Cerebellar nuclear complex (tissue), 1 donor: ENCODE measurements at places on chromosomes 11 and 22.

DNA sequence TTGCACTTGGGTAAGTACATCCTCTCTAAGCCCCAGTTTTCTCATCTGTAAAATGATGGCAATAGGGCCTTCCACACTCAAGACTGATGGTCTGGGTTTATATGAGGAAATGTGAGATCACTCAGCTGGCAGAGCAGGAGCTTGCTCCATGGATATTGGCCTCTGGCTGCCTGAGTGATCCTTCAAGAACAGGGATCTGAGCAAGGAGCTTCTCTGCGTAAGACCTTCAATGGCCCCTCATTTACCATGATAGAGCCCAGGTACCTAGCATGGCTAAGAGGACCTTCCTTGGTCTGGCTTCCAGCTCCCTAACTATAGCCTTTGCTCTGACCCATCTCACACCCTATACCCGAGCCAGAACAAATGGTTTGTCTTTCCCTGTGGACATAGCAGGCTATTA is 5.5 kb downstream of the ROBO4 start:
- DNase-seq, result no peak

DNA sequence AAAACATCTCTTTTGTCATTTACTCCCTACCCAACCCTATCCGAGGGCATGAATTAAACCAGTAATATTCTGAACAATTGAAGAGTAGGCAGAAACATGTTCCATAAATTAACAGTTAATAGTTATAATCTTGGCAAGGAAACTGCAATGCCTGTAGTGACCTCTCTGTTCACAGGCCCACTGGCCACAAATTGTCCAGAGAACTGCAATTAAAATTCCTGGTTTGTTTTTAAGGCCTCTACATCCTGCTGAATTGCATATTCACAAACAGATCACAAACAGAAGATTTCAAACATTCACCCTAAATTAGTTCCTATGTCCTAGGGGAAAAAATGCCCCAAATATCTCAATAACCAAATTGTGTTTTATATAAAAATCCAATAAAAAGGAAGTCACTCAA is 143.2 kb upstream of the TRPC6 start:
- DNase-seq, result no peak

- no peak for DNase-seq
These were observed 331.8 kb downstream of the AASDHPPT start for GRCh38 chr11:106409222-106409621.

DNA sequence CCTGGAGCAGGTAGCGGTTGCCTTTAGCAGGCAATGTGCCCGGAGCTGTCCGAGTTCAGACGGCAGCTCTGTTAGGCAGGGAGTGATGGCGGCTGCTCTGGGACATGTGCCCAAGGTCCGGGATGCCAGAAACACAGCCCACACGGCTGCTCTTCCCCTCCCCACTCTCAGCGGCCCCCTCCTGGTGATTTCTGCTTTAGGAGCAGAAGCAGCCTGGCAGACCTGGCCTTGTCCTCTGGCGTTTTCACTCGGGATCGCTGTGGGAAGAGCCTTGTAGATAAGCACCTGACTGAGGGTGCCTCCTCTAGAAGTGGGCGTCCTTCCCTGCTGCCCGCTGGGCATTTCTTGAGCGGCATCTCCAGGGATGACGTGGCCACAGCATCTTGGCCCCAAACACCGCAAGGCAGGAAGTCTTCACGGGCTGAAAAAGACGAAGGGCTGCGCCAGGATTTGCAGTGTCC is 392.2 kb downstream of the TBC1D22A start:
- peak; percentile 88 for DNase-seq

- no peak for DNase-seq
These were observed 1.6 kb downstream of the APLP2 start for GRCh38 chr11:130071211-130071712.

- no peak for DNase-seq
These were observed 459.0 kb downstream of the SOX6 start for GRCh38 chr11:15897211-15897960.

- DNase-seq, result no peak
These were observed 21.9 kb downstream of the CARS1 start for GRCh38 chr11:3035333-3035732.

- no peak for DNase-seq
These were observed 1282.1 kb downstream of the TBC1D22A start for GRCh38 chr22:48044487-48045060.

- DNase-seq, result no peak
These were observed 431.9 kb downstream of the MIAT start for GRCh38 chr22:27089264-27089663.

- DNase-seq, result no peak
These were observed 8.6 kb downstream of the GRIA4 start for GRCh38 chr11:105618343-105618955.

GRCh38 chr11:120651836-120652235 is 140.3 kb downstream of the GRIK4 start:
- no peak for DNase-seq

GRCh38 chr11:46309814-46310259 is 32.4 kb downstream of the CREB3L1 start:
- no peak for DNase-seq

GRCh38 chr22:23220485-23221350 is 40.4 kb downstream of the BCR start:
- DNase-seq, result no peak

DNA sequence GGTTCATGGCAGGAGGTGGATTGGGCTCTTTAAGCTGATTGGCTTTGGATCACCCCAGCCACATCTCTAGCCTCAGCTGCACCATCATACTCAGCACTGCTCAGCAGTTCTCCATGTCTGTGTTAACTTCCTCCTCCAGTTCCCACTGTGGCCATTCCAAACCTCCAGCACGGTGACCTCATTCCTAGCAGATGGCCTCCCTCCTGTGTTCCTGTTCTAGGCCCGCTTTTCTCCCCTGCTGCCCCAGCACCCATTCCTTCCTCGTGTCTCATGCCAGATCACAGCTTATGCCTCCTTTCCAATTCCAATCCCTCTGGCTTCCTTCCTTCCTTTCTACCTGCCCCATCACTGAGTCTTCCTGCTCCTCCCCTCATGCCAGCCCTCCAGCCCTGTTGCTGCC is 96.1 kb downstream of the MICAL2 start:
- no peak for DNase-seq

GRCh38 chr11:120709808-120710207 is 198.3 kb downstream of the GRIK4 start:
- no peak for DNase-seq

DNA sequence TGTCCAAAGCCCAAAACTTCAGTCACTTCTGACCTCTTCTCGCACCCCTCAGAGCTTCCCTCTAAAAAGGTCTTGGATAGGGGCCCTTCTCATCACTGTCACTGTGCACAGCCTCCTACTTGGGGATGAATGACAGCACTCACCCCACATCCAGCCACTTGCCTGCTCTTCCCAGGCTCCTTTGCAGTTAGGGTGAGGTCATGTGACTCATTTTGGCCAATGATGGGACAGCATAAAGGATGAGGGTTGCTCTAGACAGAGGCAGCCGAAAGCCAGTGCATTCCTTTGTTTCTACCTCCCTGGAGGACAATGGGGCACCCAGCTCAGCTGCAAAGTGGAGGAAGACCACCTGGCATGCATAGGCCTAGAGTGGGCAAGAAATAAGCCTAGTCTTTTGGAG is 1413.3 kb downstream of the TBC1D22A start:
- DNase-seq, result no peak

DNA sequence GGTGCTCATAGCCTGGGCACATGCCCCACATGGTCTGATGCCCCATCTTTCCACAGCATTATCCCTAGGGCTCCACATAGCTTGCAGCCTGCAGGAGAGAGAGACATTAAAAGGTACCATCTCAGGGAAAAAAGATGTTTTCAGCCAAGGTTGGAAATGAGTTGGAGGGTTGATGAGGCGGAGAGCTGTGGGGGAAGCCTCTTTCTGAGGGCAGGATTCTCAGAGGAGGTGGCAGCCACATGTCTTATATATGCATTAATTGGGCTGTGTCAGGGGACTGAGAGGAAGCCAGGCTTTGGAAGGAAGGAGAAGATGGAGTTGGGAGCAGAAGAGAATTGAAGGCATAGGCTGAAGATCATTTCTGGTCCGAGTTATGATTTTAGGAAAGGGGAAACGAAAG is 57.8 kb downstream of the CEP164 start:
- no peak for DNase-seq

DNA sequence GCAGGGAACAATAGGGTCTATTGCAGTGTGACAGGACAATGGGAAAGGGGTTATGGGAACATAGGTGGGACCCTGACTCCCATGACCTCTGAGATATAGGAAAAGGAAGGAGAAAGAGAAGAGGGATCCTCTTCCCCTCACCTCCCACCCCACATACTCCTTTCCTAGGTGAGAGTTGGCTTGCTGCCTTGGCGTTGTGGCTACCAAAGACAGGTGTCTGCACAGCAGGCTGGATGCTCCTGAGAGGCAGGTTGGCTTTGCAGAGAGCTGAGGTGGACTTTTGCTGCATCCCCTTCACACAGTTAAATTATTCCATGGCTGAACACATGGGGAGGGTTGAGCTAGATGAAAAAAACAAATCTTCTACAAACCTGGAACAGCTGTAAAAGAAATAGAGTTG is 80.7 kb downstream of the SYT9 start:
- peak; percentile 68 for DNase-seq

- DNase-seq, result no peak
These were observed 6.1 kb downstream of the MPEG1 start for GRCh38 chr11:59206635-59207034.

DNA sequence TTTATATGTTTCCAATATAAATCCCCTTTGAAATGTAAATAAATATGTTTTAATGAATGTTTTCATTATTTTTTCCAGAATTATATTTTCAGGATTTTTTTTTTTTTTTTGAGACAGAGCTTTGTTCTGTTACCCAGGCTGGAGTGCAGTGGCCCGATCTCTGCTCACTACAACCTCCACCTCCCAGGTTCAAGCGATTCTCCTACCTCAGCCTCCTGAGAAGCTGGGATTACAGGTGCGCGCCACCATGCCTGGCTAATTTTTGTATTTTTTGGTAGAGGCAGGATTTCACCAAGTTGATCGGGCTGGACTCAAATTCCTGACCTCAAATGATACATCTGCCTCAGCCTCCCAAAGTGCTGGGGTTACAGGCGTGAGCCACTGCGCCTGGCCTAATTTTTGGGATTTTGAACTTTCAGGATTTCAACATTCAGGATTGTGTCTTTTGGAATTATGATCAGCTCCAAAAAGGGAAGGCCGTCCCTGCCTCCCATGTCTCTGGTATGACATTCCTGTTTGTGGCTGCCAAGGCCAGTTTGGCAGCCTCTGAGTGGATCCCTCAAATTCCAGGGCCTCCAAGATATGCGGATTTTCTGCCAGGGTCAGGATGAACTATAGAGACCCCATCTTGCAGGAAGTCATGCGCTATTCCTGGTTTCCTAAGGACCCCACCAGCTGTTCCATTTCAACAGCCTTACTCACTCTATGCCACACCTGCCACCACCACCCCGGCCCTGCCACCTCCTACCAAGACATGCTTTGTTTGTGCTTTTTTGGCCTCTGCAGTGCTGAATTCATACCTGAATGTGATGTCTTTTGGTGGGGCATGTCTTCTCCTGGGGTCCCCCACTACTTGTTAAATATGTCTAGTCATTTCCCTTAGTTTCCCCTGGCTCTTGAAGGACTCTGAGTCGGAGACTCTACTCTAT is 21.9 kb upstream of the TMPRSS4 start:
- DNase-seq, result no peak

- DNase-seq, result no peak
These were observed 5.5 kb downstream of the POU2F3 start for GRCh38 chr11:120245434-120245833.

DNA sequence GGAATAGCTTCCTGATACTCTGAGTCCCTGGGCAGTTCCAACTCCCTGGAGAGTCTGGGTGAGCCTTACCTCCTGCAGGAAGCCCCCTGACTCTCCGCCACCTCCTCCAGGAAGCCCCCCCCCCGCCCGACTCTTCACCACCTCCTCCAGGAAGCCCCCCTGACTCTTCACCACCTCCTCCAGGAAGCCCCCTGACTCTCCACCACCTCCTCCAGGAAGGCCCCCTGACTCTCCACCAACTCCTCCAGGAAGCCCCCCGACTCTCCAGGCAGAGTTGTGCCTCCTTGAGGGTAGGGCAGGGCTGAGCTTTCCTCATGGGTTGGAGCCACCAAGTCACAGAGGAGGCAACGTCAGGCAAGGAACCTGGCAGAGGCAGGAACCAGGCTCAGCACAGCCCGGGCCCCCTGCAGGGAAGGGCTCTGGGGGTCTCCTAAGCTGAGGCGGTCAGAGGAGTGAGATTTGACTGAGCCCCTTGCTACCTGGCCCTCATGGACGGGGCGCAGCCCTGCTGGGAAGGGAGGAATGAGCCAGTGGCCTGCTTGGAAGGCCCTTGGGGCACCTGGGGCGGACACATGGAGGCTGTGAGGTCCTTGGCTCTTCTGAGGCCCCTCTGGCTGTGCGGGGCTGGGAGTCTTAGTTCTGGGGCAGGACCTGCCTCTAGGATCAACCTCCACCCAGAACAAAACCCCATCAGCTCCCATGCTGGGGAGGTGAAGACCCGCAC is 18.1 kb downstream of the MRGPRG start:
- DNase-seq, result no peak

DNA sequence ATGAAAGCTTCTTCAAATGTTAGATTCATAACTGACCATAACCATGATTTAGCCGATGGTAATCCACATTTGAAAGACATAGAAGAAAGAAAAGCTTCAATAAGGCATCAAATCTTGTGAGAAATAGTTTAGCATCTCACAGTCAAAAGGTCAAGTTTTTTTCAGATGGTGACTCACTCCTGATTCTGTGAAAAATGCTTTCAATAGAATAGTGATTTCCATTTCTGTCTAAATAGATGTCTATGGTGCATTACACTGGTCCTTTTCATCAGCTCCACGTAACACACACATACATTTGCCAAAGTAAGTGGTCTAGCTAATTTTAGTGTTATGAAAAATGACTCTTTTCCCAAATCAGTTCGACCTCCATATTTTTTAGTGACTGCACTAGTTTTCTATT is 139.2 kb downstream of the LRRC4C start:
- DNase-seq, result no peak

DNA sequence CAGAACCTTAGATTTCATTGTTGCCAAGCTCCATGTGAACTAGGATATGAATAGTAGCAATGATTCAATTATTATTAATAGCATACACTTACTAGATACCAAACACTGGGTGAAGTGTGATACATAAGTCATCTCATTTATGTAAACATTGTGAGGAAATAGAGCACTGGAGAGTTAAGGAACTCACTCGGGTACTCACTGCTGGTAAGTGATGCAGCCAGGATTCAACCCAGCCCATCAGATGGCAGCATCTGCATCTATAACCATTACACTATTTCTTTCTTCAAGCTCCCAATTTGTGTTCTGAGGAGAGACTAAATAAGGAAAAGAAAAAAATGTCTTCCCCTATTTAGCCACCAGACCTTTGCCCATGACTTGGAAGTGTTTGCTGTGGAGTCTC is 10.2 kb upstream of the ALG8 start:
- no peak for DNase-seq

DNA sequence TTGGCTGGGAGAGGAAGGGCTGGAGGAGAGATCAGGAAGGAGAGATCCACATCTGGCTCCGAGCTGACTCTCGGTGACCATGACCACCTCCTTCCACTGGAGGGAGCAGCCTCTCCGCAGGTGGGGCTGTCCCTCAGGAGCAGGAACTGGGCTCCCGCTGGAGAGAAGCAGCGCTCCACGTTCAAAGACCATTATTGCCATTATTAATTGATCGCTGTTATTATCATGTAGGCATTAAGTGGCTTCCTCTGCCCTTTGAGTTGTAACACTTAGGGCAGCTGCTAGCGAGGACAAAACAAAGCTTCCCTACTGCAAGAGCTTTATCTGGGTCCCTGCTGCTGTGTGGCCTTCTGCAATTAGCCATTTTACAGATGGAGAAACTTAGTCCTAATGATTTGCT is 251.9 kb downstream of the ST3GAL4 start:
- no peak for DNase-seq

- DNase-seq, result no peak
These were observed 50.0 kb downstream of the FAM168A start for GRCh38 chr11:73547706-73548595.

GRCh38 chr11:79030448-79030847 is 410.4 kb downstream of the TENM4 start:
- no peak for DNase-seq
